ACHN (cell line): ENCODE measurements at places on chromosomes 16 and 17.
A peak's percentile ranks its signal among the peaks of the same experiment; 100 is the strongest.

- no peak for DNase-seq
These were observed 40.4 kb upstream of the CORO6 start for GRCh38 chr17:29663155-29663554.

GRCh38 chr17:13393841-13394710 is 207.7 kb downstream of the HS3ST3A1 start:
- DNase-seq, result no peak

GRCh38 chr17:1201132-1201702 is 21.4 kb upstream of the ABR start:
- no peak for DNase-seq

GRCh38 chr16:84207251-84207650 is 16.3 kb downstream of the ADAD2 start:
- peak; percentile 31 for DNase-seq

GRCh38 chr16:65534121-65534528 is 412.3 kb upstream of the CDH11 start:
- DNase-seq, result no peak

GRCh38 chr16:83794860-83795554 is 12.8 kb upstream of the HSBP1 start:
- DNase-seq, result no peak

GRCh38 chr16:69861292-69862030 is 89.7 kb upstream of the CLEC18A start:
- DNase-seq, result no peak

DNA sequence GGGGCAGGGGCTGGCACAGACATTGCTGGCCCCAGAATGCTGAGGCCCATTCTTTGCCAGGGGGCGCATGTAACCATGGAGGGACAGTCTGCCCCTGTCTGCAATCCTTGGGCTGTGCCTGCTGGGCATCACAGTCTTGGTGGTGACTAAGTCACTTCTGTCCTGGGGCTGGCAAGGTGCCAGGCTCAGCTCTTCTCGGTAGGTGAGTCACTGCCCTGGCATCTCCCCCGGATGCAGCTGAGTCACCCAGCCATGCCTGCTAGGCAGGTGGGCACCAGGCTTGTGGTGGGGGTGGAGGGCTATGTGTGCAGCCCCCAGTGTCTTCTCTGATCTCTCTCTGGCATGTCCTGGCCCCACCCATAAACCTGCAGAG is 5.6 kb downstream of the RARA start:
- DNase-seq, result peak; percentile 98

DNA sequence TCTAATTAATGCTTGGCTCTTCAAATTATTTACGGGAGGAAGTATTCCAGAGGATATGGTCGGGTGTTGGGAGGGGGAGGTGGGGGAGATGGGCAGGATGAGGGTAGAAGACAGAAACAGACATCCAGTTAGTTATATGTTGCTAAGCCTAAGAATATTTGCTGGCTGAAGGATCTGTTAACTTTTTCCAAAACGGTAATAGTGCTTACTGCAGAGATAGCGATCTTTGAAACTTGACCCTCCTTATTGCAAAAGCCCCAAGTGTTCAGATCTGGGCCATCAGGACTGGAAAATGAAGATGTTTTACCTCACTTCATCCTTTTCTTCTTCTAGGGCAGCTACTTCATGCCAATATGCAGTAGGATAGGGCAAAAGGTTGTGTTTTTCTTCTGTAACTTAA is 27.0 kb upstream of the MMD start:
- no peak for DNase-seq

GRCh38 chr17:33642002-33642401 is 348.9 kb upstream of the ASIC2 start:
- peak; percentile 9 for DNase-seq

GRCh38 chr16:78817200-78817739 is 717.8 kb downstream of the WWOX start:
- DNase-seq, result no peak

DNA sequence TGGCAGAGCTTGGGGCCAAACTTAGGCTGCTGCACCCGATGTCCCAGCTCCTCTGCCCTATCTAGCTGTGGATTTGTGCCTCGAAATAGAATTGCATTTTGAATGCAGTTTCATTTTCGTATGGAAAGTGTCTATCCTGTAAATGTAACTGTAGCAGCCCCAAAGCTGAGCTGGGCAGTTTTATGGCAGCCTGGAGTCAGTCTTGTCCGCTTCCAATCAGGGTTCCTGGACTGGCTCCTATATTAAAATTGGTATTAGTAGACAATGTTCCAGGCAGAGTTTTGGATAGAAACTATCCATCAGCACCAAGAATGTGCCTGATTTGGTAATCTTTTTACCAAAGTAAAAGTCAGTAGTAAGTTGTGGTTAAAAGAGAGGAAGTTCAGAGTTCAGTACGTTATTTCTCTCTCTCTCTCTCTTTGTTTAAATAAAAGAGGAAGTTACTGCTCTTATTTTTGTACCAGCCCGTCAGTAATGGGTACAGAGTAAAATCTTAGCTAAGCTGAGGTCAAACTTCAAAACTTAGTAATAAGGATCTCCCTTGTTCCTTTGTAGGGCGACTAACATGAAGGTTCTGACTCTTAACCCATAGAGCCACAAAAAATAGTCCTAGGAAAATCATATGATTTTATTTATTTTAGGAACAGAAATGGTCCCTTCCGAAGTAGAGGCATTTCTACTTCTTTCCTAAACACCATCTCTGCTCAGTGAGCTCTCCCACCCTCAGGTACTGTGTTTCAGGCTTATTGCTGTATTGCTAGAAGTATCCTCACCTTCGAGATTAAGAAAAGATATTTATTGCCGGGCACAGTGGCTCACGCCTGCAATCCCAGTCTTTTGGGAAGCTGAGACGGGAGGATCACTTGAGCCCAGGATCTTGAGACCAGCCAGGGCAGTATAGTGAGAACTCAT is 28.0 kb downstream of the PRKCB start:
- no peak for DNase-seq

GRCh38 chr17:73133911-73134649 is 30.7 kb upstream of the SSTR2 start:
- no peak for DNase-seq

DNA sequence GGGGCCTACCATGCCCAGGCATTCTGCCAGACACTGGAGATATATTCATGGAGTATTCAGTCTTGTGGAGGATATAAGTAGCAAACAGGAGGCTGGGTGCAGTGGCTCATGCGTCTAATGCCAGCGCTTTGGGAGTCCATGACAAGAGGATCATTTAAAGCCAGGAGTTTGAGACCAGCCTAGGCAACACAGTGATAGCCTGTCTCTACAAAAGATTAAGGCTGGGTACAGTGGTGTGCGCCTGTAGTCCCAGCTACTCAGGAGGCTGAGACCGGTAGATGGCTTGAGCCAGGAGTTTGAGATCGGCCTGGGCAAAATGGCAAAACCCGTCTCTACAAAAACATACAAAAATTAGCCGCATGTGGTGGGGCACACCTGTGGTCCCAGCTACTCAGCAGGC is 37.7 kb upstream of the CDH3 start:
- no peak for DNase-seq

DNA sequence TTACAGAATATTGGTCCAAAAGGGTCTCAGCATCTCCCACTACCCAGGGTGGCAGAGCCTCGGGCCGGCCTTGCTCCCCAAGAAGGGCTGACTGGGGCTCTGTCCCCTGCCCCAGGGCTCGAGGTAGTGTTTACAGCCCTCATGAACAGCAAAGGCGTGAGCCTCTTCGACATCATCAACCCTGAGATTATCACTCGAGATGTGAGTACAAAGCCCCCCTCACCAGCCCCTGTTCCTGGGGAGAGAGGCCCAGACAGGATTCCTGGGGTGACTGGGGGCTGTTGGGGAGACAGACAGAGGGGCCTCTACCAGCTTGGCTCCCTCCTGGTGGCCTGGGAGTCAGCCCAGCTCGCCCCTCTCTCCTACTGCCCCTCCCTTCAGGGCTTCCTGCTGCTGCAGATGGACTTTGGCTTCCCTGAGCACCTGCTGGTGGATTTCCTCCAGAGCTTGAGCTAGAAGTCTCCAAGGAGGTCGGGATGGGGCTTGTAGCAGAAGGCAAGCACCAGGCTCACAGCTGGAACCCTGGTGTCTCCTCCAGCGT is 6.1 kb upstream of the NLRC5 start:
- DNase-seq, result no peak

- no peak for DNase-seq
These were observed 49.4 kb downstream of the SNX29 start for GRCh38 chr16:12025926-12026325.

- DNase-seq, result no peak
These were observed 5.5 kb downstream of the TBX2 start for GRCh38 chr17:61404913-61405685.

GRCh38 chr16:63737633-63738032 is 1384.2 kb downstream of the CDH11 start:
- DNase-seq, result no peak

GRCh38 chr16:69589434-69590269 is 23.9 kb downstream of the NFAT5 start:
- DNase-seq, result no peak

GRCh38 chr17:55580596-55581133 is 69.4 kb upstream of the SMIM36 start:
- no peak for DNase-seq

DNA sequence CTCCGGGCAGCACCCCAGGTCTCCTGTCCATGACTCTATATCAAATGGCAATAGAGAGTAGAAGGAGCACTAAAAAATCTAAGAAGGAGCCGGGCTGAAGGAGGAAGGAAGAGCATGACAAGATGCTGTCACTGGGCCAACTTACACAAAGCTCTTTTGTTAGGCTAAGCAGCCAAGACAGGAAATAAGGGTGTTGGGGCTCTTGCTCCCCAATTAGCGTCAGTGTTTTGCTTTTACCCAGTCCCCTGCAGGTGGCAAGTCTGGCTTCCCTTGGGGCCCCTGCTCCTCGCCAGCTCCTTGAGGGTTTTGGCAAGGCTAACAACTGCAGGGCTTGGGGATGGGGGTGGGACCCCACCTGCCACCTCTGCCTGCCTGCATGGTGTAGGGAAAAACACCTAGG is 120.5 kb downstream of the CCT6B start:
- no peak for DNase-seq

- no peak for DNase-seq
These were observed 57.5 kb downstream of the WIPI1 start for GRCh38 chr17:68399638-68400403.

DNA sequence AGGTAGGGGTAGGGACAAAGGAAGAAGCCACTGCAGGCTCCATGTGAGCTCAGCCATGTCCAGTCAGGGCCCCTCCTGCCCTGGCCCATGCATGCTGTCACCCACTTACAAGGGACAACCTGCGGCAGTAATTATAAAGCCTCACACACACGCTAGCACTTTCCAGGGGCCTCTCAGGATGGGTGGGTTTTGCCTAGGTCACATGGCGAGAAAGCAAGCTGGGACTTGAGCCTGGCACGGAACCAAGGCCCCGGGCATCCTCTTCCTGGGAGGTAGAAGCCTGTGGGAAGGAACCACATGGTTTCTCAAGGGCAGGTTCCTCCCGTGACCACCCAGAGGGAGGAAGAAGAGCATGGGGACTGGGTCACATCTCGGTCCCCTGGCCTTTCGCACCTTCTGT is 7.0 kb downstream of the ZNF319 start:
- DNase-seq, result no peak

DNA sequence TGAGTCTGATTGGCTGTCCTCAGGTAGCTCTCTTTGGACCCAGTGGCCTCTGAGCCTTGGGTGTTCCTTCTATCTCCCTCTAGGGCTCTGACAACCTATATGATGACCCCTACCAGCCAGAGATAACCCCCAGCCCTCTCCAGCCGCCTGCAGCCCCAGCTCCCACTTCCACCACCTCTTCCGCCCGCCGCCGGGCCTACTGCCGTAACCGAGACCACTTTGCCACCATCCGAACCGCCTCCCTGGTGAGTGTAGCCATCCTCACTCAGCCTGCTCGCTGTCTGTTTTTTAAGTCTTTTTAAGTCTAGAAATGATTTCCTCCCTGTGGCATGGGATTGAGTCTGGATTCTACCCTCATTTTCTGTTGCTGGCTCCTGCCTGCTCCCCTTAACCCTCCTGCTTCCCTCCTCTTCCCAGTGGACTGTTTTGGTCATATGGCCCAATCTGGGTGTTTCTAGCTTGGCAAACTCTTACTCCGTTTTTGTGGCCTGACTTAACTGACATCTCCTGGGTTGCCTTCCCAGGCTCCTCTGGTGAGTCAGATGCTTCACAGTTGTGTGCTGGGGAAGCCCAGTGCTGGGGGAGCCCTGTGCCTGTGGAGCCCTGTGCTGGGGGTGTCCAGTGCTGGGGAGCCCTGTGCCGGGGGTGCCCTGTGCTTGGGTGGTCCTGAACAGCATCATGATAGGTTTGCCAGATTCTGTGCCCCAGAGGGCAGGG is 9.9 kb downstream of the TAOK2 start:
- no peak for DNase-seq

DNA sequence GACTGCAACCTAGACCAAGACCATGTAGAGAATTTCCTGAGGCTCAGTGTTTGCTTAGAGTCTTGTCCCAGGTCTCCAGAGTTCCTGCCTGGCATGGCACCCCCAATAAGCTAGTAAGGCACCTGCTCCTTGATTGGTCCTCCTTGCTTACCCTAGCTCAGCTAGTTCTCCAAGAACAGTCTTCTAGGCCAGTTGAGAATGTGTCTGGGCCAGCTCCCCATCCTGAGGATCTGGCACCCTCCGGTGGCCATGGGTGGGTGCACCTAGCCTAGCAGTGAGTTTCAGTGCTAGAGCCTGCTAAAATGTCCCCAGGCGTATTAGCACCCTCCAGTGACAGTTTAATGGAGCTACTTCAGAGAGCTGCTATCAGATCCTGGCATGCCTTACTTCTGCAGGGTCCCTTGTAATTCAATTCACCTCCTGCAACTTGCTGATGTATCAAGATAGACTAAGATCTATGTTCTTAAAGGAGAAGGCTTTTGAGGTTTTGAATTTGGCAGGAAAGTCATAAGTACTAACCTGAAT is 44.4 kb upstream of the MED13 start:
- DNase-seq, result peak; percentile 91

DNA sequence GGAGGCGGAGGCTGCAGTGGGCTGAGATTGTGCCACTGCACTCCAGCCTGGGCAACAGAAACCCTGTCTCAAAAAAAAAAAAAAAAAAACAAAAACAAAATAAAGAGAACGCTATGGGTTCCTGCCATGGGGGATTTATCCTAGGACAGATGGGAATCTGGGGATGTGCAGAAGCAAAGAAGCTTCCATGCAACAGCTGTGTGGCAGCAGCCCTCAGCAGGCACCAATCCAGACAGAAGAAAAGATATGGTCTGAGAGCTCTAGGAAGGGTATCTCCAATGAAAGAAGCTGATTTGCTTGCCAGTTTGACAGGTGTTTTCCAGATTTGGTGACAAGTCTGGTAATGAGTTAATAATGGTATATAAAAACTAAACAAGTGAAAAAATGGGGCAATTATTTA is 11.6 kb downstream of the MYO19 start:
- DNase-seq, result no peak

- DNase-seq, result no peak
These were observed 44.9 kb upstream of the PEMT start for GRCh38 chr17:17636272-17636885.

GRCh38 chr17:4551141-4551540 is 4.0 kb downstream of the MYBBP1A start:
- peak; percentile 51 for DNase-seq
